ENCODE measurements at places on chromosomes 5 and 9. TPM values are rescaled to one million over a fixed set of nuclear protein-coding genes. Genes with fewer than 3 reads are reported as not detected.

The PCDHB4 gene
- total RNA-seq, result not detected

The ABHD17B gene
- total RNA-seq, result 14.8 TPM

The NMUR2 gene
- total RNA-seq, result not detected

The INPP5E gene
- 10.9 TPM for total RNA-seq

The ZNF454 gene
- total RNA-seq, result not detected

The DDX4 gene
- total RNA-seq, result not detected

The PCDHGC3 gene
- total RNA-seq, result not detected

The ACO1 gene
- 16.7 TPM for total RNA-seq

The KLHL3 gene
- total RNA-seq, result 10.8 TPM

The TAF11L5 gene
- not detected for total RNA-seq

The EQTN gene
- not detected for total RNA-seq

The NRG2 gene
- total RNA-seq, result 0.14 TPM

The ACTBL2 gene
- total RNA-seq, result not detected

The PCSK5 gene
- total RNA-seq, result 5.5 TPM

The FOXD4L6 gene
- not detected for total RNA-seq

The TIMD4 gene
- total RNA-seq, result 1.3 TPM

The PPIC gene
- total RNA-seq, result not detected

The PCDHGA7 gene
- total RNA-seq, result not detected

The PCDHGC4 gene
- not detected for total RNA-seq

The SLC36A3 gene
- total RNA-seq, result not detected

The TPRN gene
- total RNA-seq, result 7.3 TPM

The HARS1 gene
- 95.2 TPM for total RNA-seq

The LPAR1 gene
- total RNA-seq, result not detected

The FRRS1L gene
- not detected for total RNA-seq

The PHF24 gene
- total RNA-seq, result 0.30 TPM

The PRSS3 gene
- total RNA-seq, result not detected

The PCDHGB3 gene
- not detected for total RNA-seq

The GABRA6 gene
- total RNA-seq, result not detected

The KIF4B gene
- total RNA-seq, result not detected

The EMB gene
- total RNA-seq, result 60.8 TPM

All from activated naive CD8-positive, alpha-beta T cell treated with anti-CD3 and anti-CD28 coated beads for 36 hours (primary cell).